Psoas muscle (tissue), 8 donors: ENCODE measurements at places on chromosomes 5 and 9.

DNA sequence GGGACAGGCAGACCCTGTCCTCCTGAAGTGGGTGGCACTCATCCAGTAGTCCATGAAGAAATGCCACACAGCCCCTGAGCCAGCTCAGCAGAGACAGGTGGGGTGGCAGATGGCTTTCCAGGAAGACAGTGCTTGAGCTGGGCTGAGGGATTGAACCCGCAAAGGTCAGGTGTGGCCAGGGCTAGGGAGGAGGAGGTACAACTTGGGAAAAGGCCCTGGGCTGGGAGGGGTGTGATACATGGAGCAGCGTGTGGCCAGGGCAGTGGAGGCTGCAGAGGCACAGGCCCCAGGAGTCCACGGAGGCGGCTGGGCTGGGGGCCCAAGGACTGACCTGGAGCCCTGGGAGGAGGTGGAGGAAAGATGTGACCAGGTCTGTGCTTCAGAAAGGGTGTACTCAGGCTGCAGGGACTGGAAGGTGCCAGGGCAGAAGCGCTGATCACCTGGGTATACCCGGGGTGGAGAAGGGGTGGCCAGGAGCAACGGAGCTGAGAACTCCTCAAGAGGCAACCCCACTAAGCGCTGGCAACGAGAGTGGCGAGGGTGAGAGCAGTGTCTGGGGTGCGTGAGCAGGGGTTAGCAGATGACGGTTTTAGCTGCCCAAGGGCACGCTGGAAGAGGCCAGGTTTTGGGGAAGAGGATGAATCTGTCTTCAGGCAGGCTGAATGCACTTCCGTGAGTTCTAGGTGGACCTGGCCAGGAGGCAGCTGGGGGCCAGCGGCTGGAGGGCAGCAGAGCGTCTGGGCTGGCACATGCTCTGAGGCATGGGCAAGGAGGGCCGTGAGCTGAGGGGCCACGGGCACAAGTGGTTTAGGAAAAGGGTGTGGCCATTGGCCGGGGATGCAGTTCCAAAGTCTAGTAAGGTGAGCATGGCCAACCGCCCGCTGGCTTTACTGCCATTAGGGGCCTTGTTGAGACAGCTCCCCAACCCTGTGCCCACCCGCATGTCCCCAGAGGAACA lies 3.9 kb upstream of the RABL6 start:
- DNase-seq, result no peak

- no peak for DNase-seq
Observed at GRCh38 chr9:123597876-123598556, 242.0 kb downstream of the CRB2 start.

DNA sequence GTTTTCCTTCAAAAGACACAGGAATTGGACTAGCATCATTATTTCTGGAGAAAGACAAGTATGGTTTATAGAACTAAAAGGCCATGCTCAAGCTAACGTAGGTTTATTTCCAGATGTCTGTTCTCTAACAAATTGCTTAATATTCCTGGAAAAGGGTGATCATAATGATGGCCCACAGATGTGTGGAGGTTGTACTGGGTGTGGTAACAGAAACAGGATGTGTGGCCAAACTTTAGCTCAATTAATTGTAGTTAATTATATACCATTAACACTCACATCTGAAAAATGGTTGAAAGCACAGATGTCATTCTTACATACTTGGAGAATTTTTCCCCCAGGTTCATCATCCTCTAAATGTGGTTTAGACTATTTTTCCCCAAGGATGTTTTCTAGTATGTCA lies 292.7 kb upstream of the RASA1 start:
- DNase-seq, result no peak

DNA sequence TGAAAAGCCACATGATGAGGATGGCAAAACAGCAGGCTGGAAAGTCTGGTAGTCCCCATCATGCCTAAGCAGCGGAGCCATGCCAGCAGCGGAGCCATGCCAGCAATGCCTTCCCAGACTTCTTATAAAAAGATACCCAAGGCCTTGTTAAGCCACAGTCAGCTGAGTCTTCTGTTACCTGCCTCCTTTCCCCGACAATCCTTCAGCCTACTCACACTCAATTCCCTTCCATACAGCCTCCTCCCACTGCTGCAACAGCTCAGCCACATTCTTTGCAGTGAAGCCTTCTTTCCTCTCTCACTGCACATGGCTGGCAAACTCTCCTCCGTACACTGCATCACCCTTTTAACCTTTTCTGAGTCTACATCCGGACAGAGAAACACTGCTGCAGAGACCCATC lies 114.9 kb downstream of the AUH start:
- DNase-seq, result no peak

GRCh38 chr5:18393565-18394442 lies 759.5 kb downstream of the TAF11L14 start:
- DNase-seq, result peak; percentile 27

DNA sequence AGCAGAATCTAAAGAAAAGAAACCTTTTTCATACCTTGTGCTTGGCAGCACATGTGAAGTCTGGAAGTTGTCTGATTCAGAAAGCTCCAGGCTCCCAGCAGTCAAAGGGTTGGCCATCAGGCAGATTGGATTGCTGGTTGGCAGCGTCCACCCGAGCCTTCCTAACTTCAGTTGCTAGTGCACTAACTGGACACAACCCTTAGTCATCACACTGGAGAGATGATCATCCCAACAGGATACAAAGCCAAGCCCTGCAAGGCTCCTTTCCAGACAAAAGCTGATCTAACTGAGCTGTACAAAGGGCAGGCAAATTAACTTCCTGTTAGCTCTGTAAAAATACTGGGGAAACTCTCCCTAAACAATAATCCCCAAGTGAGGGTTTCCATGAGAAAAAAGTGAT lies 185.6 kb downstream of the SNX18 start:
- peak; percentile 72 for DNase-seq

DNA sequence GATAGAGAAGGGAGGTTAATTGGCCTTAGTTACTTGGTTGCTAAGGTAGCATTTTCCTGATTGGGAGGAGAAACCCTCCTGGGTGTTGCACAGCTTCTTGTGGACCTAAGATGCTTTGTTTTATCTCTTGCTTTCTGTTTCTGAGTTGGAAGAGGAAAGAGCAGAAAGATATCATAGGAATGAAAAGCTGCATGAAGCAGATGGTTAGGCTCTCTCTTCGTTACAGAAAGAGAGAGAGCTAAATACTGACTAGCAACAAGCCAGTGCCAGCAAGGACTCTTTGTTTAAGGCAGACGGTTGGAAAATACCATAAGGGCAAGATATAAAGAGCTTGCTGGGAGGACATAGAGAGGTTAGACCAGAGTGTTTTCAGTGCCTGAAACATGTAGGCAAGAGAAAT lies 103.1 kb downstream of the ATG10 start:
- DNase-seq, result no peak

DNA sequence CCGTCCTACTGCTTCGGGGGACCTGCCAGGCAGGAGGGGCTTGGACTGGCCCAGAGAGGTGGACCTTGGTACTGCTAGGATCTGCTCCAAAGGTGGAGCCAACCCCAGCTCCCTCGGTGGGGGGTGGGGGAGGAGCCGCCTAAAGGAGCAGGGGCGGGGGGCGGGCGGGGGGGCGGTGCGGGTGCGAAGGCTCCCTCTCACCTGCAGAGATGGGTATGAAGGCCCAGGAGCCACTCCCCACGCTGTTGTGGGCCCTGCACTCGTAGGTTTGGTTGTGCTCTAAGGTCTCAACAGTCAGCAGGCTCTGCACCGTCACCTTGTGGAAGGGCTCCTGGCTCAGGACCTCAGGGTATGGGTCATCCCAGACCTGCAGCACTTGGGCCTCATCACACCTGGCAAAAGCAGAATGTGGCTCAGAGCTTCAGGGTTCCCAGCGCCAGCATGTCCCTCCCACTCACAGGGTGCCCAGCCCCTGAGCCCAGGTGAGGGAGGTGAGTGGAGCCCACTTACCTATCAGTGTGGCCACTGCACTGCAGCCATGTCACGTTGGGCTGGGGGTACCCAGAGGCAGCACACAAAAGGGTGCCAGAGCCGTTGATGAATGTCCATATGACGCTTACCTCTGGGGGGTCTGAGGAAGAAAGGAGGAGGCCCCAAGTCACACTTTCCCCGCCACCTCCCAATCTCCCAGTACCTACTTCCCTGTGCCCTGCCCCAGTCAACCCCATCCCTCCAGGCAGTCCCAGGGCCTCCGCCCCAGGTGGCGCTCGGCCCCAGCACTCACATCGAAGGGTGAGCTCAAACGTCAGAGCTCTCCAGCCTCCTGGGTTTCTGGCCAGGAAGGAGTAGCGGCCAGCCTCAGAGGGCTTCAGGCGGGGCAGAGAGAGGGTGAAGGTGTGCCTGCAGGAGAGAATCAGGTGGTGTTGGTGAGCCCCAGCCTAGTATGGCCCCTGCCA lies 16.4 kb downstream of the CSF1R start:
- DNase-seq, result peak; percentile 27

DNA sequence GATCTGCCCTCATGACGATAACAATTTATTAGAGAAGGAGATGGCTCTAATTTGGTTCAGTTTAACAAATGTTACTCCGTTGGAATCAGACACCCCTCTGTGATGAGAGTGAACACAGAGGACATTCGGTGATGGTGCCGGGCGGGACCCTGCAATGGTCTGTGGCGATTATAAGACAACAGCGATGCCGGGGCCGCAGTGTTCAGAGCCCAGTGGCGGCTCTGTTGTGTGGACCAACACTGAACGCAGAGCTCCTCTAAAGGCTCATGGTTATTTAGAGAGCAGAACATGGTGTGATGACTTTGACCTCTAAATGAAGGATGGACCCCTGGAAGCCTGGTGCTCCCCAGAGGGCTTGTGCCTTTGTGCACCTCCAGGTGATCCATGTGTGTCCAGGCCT lies 21.2 kb downstream of the UBE2QL1 start:
- DNase-seq, result no peak

DNA sequence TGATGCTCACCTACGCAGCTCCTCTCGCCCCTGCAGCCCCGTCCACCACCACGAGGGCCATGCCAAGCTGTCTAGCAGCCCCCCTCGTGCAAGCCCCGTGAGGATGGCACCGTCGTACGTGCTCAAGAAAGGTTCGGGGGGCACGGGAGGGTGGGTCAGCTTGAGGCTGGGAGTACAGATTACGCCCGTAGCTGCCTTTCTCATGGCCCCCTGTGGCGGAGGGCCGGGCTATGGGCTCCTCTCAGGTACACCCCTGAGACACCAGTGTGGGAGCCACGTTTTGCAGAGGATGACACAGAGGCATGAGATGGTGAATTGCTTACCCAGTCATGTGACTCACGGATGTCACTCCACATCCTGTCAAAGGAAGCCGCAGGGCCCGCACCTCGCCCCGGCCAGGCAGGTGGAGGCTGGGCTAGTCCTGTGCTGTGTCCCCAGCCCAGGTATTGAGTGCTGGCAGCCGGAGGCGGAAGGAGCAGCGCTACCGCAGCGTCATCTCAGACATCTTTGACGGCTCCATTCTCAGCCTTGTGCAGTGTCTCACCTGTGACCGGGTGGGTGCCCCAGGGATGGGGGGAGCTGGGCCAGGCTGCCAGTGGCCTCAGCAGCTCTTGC lies 33.7 kb downstream of the USP20 start:
- no peak for DNase-seq

- no peak for DNase-seq
Observed at GRCh38 chr9:90086101-90086511, 481.3 kb downstream of the GADD45G start.

- no peak for DNase-seq
Observed at GRCh38 chr9:123321616-123322272, 34.3 kb upstream of the CRB2 start.

DNA sequence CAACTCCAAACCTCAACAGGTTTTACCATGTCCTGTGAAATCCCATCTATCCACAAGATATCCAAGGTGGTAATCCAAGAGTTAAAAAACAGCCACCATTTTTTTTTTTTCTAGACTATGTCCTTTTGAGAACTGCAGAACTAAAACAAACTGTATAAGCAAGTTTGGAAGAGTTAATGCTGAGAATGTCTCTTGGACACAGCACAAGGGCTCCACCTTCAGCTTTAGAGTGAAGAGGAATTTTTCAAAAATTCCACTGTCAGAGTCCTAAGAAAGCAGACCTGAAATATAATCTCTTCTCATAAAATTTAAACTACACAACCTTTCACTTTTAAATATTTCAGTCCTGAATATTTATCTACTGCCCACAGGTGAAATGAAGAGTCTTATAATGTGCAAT lies 167.8 kb upstream of the CCNG1 start:
- no peak for DNase-seq

- DNase-seq, result no peak
Observed at GRCh38 chr5:108545301-108545700, 163.4 kb upstream of the FBXL17 start.

GRCh38 chr5:176647843-176648473 lies 674 bp downstream of the TSPAN17 start:
- DNase-seq, result peak; percentile 74

DNA sequence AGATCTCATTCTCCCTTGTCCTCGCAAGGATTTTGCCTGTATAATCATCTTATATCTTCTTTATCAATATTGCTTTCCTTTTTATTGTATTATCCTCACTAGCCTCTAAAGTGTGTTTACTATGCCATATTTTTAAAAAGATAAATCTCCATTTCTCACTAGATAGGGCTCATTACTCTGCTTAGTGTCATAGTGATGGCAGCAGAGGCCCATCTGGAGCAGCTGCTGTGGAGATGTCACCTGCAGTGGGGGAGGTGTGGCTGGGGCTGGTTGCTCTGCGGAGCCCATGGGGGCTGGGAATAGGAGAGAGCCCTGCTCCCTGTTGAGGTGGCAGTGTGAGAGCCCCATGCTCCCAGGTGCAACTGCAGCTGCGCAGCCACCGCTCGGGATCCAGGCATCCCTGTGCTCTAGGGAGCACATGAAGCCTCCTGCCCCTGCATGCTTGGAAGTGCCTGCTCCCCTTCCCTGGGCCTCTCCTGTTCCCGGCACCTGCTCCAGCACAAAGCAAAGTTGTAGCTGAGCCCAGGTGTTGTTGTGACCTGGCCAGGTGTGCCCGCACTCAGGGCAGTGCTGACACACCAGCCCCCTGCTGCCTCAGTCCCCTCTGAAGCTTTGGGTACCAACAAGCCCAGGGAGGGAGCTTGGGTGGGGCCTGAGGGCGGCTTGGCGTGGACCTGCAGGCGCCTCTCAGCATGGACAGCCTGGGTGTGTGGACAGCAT lies 144.6 kb upstream of the MRPS30 start:
- DNase-seq, result peak; percentile 45

GRCh38 chr5:127296321-127296720 lies 5.7 kb downstream of the MEGF10 start:
- DNase-seq, result no peak

GRCh38 chr9:115042781-115043509 lies 75.0 kb downstream of the TNC start:
- no peak for DNase-seq

GRCh38 chr5:39578887-39579497 lies 154.2 kb upstream of the DAB2 start:
- DNase-seq, result no peak

- DNase-seq, result no peak
Observed at GRCh38 chr5:154415114-154415513, 30.7 kb upstream of the SAP30L start.

DNA sequence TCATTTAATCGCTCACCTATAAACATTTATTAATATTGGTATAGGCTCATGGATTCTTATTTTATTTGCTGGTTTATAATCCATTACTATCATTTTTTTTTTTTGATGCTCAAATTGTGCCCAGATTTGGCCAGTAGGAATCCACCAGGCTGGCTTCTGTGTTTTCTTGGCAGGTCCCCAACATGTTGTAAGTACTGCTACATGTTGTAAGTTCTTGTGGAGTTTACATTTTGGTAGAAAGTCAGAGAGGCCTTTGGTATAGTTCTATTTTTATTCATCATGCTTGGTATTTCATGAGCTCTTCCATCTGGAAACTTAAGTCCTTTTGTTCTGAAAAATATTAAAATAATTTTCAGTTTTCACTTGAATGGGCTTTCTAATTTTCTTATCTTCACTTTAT lies 47.1 kb downstream of the MAT2B start:
- DNase-seq, result no peak

- peak; percentile 47 for DNase-seq
Observed at GRCh38 chr5:94618029-94618492, 343 bp downstream of the KIAA0825 start.
